NCI-H2081 (cell line): ENCODE measurements at places on chromosomes 3 and 15.

DNA sequence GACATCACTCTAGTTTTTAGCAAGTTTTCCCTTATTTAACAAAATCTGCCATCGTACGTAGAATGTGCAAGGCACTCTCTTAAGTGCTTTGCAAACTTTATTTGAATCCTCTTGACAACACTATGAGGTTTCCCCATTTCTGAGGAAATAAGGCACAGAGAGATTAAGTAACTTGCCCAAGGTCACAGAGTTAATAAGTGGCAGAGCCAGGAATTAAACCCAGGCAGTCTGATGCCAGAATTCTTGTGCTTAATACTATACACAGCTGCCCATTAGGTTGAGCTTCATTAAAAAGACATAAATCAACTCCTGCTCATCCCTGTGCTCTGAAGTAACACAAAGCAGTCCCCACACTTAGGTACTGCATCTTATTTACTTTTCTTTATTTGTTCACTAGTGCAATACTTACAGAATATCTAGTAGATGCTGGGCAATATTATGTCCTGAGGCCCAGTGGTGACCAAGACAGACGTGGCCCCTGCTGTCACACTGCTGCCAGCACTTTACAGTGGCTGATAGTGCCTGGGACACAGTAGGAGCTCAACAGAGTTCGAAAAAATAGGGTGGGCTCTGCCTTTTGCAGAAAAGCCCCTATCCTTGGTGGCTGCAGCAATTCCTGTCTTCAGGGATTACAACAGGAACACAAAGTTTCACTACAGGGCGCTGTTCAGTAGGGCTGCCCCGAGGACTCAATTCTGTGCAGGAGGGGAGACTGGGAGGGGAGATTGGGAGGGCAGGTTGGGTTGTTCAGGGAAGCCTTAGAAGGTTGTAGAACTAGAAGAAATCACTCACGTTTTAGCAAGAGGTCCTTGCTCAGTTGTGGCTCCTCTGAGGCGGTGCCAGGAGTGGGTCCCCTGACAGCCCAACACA is 138.3 kb upstream of the TPM1 start:
- no peak for DNase-seq

GRCh38 chr15:92638291-92638708 is 17.3 kb downstream of the FAM174B start:
- DNase-seq, result peak; percentile 91

GRCh38 chr3:114362815-114363214 is 69.0 kb downstream of the TIGIT start:
- no peak for DNase-seq

DNA sequence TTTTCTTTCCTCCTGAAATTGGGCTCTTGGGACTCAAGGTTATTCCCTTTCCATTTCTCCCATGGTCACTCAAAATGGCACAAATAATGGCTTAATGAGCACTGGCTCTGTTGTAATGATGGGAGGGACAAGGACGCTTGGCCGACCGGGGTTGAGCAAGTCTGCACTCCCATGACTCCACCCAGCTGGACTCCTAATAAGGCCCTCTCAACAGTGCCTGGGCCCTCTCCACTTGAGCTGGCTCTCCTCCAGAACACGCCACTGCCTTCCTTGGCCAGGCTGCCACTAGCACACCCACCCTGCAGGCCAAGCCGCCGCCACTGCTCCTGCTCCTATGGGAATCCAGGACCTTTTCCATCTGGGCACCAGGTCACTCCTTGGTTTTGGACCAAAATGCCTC is 42.3 kb downstream of the ADCY5 start:
- DNase-seq, result no peak

GRCh38 chr15:41971895-41972252 is 483 bp downstream of the EHD4 start:
- no peak for DNase-seq
